Umbilical cord (tissue), 2 donors: ENCODE measurements at places on chromosomes 11 and 22. TPM values are rescaled to one million over a fixed set of nuclear protein-coding genes. Genes with fewer than 3 reads are reported as not detected.

DNA sequence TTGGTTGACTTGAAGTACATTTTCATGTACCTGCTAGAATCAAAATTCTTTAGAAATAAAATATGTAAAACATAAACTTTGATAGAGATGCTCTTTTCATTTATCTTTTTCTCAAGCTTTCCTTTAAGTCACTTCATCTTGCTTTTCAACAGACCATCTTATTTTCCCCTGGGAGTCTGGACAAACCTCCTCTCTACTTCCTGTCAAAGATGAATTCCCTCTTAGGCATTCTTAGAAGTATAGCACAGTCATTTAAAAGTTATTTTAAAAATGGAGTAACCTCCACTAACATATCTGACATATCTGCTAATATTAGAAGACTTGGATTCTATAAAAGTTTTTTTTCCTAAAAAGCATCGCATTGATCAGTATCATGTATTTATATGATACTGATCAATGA is 84.8 kb upstream of the PAX6 start:
- DNase-seq = no peak

GRCh38 chr22:39463931-39464390 is 7.1 kb downstream of the MGAT3 start:
- no peak for DNase-seq

DNA sequence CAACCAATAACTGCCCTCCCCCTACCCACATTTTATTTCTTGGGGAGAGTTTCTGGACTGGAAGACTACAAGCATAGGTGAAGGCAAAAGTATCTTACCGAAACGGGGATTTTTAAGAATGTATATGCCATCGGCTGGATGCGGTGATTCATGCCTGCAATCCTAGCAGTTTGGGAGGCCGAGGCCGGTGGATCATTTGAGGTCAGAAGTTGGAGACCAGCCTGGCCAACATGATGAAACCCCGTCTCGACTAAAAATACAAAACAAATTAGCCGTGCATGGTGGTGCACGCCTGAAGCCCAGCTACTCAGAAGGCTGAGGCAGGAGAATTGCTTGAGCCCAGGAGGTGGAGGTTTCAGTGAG is 20.8 kb upstream of the SLN start:
- no peak for DNase-seq

DNA sequence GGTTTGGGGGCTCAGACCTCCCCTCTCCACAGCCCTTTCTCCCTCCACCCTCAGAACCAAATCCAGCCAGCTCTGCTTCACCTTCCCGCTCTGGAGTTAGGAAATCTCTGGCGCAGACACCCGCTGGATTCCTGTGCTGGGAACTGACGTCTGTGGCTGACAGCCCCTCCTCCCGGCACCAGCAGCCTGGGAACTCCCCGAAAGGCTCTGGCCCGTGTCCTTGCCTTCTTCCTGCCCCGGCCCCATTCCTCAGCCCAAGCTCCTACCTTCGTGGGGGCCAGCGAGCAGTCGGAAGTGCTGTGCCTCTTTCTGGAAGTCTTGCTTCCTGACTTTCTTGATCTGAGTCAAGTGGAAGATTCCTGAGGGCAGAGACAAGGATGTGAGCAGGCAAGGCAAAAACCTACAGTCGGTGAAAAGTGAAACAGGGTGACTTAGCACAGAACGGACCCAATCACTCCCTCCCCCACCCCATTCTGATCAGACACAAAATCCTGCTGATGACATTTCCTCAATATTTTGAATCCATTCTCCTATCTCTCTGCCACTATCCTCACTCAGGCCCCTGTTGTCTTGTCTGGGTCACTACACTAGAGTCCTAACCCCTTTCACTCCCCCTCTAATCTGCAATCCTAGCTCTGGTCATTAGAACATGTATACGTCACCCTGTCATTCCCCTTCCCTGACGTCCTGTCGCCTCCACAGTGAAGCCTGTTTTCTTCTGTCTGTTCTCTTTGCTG is 34.1 kb downstream of the CHRDL2 start:
- peak; percentile 90 for DNase-seq

TMEM223 gene
- 33.5 TPM for total RNA-seq

RTN4R gene
- 1.4 TPM for total RNA-seq

GRCh38 chr11:128235426-128235825 is 351.9 kb downstream of the ETS1 start:
- no peak for DNase-seq

GP1BB gene
- 3.4 TPM for total RNA-seq

DNA sequence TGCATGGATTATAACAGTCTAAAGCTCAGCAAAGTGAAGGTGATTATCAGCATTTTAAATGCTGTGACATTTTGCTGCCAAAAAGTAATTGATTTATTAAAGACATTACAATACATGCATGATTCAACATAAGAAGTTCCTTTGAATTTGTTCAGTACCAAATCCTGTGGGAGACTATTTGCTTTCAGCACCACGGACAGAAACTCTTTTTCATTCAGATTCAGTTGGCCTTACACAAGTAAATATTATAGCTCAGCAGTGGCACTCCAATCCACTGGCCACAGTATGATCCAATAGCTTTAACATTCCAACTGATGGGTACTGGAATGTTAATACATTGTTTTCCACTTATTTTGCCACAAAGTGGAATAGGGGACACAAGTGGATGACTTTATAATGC is 806.7 kb downstream of the NTM start:
- peak; percentile 66 for DNase-seq

DNA sequence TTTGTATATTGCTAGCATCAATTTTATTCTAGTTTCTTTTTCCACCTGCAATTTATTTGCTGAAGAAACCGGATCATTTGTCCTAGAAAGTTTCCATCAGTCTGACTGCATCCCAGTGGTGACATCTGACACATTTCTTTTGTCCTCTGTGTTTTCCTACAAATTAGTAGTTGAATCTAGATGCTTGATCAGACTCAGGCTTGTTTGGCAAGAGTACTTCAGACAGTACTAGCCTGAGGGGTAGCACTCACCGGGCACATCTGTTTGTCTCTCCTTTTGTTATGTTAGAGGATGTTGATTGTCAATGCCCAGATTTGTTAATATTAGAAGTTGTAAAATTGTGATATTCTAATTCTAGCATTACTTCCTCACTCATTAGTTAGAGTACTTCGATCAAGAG is 204.8 kb downstream of the SWAP70 start:
- no peak for DNase-seq

DNA sequence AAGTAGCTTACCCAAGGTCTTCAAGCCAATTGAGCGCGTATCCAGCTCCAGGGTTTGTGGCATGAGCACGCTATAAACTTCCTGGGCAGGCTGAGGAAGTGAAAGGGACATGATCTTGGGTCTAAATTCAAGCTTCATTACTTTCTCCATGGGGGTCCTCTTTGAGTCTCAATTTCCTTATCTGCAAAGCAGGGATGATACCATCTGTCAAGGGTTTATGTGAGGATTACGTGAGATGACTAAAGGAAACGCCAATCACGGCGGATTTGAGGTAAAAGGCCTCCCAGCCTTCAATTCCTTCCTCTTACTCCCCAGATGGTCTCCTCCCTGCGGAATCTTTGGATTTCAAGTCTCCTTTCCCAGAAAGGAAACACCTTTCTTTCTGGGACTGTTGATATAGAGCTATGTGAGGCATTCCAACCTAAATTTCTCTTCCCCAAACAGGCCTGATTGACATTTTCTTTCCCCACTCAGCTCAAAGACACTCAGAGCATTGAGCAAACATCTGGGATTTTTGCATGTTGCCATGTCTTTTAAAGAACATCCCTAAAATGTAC is 474.4 kb downstream of the INSC start:
- DNase-seq = no peak

DNA sequence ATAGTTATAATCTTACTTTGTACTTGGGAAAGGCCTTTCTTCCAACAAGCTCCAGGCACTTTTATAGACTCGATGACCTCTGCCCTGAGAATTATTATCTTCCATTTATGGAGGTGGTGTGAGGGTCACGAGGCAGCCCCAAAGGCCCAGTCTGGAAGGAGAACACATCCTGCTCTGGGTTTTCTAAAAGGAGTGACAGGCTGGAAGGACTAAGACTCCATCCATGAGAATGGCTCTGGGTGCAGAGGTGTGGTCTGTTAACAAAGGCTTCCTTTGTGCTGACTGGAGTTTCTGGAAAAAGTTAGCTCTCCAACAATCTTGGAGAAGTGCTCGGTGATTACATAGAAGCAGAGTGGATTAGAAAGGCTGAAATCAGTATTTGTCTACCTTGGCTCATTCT is 74.7 kb upstream of the SESN3 start:
- DNase-seq = no peak

- no peak for DNase-seq
These were observed 27.9 kb downstream of the RNF169 start for GRCh38 chr11:74776546-74776945.

GRCh38 chr22:49255741-49256318 is 571.8 kb downstream of the BRD1 start:
- no peak for DNase-seq

GRCh38 chr11:100805506-100806199 is 118.6 kb downstream of the ARHGAP42 start:
- DNase-seq = no peak

- DNase-seq = no peak
These were observed 10.1 kb downstream of the ZBTB44 start for GRCh38 chr11:130304651-130305050.

DNA sequence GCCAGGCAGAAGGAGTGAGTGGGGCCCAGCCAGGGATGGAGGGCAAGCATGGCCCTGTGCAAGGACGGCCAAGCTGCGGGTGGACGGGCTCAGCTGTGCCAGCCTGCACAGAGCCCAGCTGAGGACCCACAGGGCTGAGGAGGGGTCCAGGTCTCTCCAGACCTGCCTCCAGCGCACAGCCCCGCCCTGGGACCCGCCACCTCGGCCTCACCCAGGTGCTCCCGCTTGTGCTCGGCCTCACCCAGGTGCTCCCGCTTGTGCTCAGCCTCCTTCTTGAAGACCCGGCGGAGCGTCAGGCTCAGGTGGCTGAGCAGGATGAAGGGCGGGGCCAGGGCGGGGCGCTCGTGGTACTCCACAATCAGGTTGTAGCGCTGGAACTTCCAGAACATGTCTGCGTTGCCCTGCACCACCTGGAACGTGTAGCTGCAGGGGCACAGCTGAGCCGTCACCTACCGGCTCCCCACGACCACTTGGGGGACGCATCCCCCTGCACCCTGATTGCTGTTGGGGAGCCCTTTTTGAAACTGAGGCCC is 6.4 kb downstream of the TSSC4 start:
- no peak for DNase-seq

DNA sequence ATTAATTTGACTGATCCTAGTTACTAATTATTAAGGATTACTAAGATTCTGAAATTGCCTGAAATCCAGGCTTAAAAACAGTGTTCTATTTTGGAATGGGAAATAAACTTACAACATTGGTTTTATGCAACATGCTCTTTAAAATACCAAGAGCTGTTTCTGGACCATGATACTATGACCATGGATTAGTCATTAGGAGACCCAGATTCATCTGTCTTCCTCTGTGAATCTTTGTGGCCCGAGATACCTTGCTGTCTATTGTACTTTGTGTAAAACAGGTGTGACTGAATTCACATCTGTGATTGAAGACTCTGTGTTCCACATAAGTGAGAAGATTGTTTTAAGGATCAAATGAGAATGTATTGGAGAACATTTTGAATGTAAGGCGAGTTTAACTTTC is 98.8 kb downstream of the HSD17B12 start:
- no peak for DNase-seq

- DNase-seq = no peak
These were observed 36.1 kb upstream of the FZD4 start for GRCh38 chr11:86991341-86991740.
